ENCODE measurements at places on chromosomes 7 and 10.

- no peak for DNase-seq
Observed at GRCh38 chr7:103297837-103298179, 573 bp downstream of the PMPCB start.

DNA sequence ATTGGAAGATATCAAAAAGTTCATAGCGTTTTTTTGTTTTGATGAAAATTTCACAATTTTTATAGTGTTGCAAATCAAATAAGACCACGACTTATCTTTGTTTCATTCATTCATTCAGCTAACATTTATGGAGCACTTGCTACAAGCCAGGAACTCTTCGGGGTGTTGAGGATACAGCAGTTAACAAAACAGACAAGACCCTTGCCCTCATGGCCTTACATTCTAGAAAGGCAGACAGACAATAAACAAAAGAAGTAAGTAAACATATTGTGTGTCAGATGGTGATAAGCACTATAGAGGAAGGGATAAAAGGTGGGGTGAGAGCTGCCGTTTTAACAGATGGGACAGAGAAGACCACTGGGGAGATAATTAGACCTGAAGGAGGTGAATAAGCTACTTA is 41.6 kb upstream of the GSAP start:
- DNase-seq, result no peak

DNA sequence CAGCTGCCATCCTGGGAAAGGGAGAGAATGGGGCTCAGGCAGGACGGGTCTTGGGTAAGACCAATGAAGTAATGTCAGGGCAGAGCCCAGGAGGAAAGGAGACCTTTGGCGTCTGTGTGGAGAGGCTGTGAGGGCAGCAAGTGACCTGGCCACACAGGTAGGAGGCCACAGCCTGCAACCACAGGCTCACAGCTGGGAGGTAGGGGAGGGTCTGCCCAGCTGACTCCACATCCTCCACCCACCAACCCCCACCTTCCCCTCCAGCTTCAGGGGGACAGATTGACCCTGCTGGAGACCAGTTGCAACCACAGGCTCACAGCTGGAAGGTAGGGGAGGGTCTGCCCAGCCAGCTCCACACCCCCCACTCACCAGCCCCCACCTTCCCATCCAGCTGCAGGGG is 262.2 kb upstream of the TCERG1L start:
- no peak for DNase-seq

GRCh38 chr10:130127364-130128061 is 8.7 kb upstream of the GLRX3 start:
- peak; percentile 72 for DNase-seq
